Progenitor cell of endocrine pancreas (in vitro differentiated cells): ENCODE measurements at places on chromosomes 2 and 18.

GRCh38 chr2:15845737-15846405 is 94.5 kb upstream of the MYCN start:
- DNase-seq, result no peak

DNA sequence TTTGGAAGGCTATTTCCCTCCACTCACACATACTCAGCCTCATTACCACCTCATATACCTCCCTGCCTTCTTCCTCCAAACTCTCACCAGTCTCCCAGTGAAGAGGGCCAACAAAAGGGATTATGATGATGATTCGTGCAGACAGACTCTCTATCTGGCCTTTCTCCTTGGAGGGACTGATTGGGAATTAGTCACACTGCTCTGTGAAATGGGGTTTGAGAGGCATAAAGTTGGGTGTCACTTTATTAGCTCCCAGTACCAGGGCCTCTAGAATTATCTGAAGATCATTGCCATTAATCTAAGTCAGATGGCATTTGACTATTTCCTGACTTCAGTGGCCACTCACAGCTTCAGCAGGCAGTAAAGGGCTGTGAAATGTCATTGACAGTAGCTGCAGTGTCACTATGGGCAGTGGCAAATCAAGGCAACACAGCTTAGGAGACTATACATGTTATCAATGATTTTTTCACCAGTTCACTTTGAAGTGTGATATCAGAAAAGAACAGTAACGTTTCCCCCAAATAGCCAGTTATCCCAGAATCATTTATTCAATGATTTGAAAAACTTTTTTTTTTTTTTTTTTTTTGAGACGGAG is 17.4 kb downstream of the CNRIP1 start:
- no peak for DNase-seq

DNA sequence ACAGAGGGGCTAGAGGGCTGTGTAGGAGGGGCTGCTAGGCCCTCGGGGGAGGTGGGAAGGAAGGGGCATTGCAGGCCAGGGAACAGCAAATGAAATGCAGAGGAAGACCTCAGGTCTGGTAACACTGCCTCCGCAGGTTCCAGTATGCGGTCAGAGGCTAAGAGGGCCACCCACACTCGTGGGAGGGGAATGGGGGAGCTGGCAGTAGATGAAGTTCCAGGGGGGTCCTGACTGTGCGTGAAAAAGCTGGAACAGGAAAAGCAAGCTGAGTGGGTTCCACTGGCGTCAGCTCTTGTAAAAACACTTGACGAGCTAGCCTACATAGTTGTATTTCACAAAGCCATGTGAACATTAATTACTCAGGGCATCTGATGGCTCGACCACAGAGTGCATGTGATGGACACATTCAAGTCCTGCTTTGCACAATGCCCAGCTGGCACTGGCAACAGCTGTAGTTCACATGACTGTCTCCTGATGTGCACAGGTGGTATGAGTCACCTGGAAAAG is 29.0 kb upstream of the PTPN4 start:
- DNase-seq, result no peak

DNA sequence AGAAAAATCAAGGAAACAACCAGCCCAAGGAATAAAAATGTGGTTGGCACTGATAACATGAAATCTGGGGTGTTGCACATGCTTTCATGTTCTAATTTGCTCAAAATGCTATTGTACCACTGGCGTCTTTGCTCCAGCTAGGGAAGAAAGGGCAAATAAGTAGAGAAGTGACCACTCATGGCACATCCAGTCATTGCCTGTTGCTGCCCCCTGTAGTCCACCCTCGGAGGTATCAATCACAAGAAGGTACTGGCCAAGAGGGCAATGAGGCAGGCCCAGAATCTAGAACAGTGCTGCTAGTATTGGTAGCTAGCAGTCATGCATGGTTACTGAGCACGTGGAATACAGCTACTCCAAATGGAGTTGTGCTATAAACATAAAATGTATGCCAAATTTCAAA is 213.4 kb downstream of the CDCA7 start:
- no peak for DNase-seq
